ENCODE measurements at places on chromosomes 11 and 22.
A peak's percentile ranks its signal among the peaks of the same experiment; 100 is the strongest.

- DNase-seq, result no peak
Observed at GRCh38 chr11:68661697-68662603, 22.4 kb upstream of the GAL start.

DNA sequence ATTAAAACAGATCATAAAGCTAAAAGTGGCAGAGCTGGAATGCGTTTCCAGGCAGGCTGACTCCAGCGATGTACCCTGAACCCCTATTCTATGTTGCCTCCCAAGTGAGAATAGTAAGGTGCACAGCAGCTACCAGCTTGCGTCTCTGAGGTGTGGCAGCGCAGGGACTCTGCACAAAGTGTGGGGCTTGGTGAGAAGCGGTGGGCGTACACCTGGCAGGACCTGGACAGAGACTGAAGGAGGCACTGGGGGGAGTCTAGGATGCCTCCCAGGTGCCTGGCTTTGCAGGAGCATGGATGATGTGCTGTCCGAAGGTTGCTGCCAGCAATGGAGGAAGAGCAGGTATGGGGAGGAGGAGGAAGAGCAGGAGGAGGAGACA lies 42.9 kb downstream of the AMPD3 start:
- DNase-seq, result no peak

DNA sequence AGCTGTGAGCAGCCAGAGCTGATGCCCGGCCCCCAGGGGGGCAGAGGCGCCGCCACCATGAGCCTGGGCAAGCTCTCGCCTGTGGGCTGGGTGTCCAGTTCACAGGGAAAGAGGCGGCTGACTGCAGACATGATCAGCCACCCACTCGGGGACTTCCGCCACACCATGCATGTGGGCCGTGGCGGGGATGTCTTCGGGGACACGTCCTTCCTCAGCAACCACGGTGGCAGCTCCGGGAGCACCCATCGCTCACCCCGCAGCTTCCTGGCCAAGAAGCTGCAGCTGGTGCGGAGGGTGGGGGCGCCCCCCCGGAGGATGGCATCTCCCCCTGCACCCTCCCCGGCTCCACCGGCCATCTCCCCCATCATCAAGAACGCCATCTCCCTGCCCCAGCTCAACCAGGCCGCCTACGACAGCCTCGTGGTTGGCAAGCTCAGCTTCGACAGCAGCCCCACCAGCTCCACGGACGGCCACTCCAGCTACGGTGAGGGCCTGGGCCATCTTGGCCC lies 6.1 kb downstream of the CDC42EP1 start:
- DNase-seq, result peak; percentile 21

DNA sequence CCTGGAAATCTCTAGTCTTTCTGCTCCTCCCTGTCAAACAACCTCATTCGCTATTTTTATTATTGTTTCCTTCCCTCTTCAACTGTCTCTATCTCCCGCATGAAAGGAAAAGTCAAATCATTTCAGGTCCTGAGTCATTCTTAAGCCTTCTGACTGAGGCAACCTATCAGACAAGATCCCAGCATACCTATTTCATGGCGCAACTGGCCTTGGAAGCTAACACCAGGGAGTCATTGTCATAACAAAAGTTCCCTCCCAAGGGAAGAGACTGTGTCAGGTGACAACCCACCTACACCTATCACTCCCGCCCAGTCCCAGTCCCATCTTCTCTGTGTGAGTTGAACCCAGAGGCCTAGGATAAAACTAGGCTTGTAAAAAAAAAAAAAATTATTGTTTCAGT lies 10.2 kb upstream of the ARHGAP42 start:
- DNase-seq, result no peak

DNA sequence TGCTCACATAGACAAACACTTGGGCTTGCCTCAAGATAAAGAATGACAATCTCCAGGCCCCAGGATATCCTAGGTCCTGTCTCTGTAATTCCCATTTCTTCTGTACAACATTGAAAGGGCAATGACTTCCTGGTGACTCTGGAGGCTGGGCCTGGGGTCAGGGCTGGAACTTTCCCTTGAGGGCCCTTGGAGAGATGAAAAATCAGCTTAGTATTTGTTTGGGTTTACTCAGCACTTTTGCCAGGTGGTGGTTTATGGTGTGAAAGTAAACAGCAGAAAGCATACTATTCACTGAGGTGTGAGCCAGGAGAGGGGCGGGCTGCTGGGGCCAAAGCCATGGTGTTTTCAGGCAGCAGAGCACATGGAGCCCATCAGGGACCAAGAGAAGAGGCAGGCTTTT lies 214.7 kb upstream of the NARS2 start:
- no peak for DNase-seq

GRCh38 chr22:20392983-20393704 lies 807 bp upstream of the ZNF74 start:
- no peak for DNase-seq

- DNase-seq, result no peak
Observed at GRCh38 chr11:76267556-76267955, 61.3 kb upstream of the WNT11 start.

- DNase-seq, result no peak
Observed at GRCh38 chr11:92322225-92322624, 97.6 kb downstream of the FAT3 start.

DNA sequence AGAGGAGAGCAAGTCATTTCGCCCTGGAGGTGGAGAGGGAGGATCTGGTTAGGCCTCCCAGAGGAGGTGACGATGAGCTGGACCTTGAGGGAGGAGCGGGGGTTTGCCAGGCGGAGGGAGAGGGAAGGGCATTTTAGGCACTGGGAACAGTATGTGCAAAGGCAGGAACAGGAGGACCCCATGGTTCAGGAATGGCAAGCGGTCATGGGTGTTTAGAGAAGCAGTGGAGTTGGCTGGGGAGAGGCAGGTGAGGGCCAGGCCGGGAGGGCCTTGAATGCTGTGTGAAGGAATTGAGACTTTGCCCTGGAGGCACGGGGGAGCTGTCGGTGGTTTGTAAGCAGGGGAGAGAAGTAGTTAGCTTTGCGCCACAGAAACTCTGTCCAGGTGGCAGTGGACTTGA lies 10.3 kb downstream of the PRDM11 start:
- DNase-seq, result no peak

DNA sequence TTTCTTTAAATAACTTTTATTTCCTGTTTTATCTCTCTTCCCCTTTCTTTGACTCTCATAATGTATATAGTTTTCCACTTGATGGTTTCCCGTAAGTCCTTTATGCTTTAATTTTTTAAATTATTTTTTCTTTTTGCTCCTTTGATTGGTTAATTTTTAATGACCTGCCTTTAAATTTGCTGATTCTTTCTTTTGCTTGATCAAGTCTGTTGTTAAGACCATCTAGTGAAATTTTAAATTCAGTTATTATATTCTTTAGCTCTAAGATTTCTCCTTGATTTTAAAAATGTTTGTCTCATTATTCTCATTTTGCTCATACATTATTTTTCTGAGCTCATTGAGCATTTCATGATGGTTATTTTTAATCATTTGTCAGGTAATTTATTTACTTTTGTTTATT lies 718.6 kb downstream of the METTL15 start:
- DNase-seq, result no peak

DNA sequence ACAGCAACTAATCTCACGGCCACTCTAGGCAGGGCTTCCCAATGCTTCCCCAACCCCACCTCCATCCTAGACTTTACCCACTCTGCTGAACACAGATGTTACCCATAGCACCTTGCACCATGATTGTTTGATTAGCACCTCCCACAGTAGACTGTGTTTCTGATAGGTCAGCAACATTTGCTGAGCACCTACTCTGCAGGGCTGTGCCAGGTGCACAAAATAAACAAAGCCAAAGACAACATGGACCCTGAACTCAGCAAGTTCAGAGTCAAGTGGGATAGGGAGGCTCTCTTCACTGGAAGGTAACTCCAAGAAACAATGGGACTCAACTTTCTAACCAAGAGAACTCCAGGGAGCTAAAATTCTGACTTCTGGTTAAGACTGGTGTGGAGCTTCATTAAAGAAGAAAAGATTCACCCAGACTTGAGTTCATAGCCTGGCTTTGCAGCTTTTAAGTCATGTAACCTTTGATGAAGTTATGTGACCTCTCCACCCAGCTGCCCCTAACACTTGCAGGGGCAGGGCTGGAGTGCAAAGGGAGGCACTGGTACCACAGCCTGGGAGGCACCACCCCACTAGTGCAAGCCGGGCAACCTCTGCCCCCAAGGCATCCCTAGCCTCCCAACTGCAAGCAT lies 6.7 kb upstream of the RTN4RL2 start:
- DNase-seq, result no peak

GRCh38 chr11:12189543-12190235 lies 79.3 kb downstream of the MICAL2 start:
- no peak for DNase-seq

GRCh38 chr11:13334034-13334786 lies 56.6 kb downstream of the BMAL1 start:
- DNase-seq, result no peak

GRCh38 chr11:115081972-115082371 lies 403.6 kb downstream of the NXPE2 start:
- no peak for DNase-seq

DNA sequence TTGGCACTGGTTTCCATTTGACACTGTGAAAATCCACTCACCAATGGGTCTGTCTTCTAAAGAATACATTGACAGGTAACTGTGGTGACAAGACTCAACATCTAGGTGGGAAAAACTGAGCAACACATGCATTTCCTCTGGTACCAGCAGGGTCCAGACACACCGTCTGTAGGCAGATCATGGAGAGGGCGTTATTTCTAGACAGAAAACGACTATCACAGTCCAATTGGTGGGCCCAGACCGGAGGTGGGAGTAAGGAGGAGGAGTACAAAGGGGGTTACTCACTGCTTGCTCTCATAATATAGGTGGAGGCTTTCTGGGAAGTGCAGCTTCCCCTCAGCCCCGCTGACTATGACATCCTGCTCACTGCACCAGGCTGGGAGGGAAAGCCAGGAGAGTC lies 9.9 kb downstream of the OVCH2 start:
- no peak for DNase-seq

DNA sequence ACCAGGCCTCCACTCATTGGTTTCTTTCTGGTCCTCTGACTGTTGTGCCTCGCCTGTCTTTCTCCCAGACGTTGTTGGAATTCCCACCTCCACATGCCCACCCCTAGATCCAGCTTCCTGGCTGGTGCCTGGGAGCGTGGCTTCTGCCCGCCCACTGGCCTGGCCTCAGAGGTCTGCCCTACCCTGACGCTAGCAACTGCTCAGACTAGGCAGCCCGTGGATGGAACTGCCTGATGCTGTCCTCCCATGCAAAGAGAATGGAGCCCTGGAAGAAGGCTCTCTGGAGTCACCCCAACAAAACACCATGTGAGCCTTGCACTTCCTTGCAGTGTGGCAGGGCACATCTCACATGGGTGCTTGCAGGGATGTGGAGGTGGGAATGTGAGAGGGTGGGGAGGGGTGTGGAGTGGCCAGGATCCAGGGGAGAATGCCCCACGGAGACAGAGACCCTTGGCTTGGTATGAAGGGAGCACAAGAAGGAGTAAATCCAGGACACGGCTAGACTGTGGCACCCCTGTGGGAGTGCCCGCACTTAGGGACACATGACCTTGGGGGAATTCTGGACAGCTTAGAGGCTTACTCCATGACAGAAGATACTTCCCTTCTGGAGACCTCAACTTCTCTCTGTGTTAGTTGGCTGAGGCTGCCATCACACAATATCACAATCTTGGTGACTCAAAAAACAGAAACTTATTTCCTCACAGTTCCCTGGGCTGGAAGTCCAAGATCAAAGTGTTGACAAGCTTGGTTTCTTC lies 22.5 kb upstream of the ADA2 start:
- no peak for DNase-seq

DNA sequence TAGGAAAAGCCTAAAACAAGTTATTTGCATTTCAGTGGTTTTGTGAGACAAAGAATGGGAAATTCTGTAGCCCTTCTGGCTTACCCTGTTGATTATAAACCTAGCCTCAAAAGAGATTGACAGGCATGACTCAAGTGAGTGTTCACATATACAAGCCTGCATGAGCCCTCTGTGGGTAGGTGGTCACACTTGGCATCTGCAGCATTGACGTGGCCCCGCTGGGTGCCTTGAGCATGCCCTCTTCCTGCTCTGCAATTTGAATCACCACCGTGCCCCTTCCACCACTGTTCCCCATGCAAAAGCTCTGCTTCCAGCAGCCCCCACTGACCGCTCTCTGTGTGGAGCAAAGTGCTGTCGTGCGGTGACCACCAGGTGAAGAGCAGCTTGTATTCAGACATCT lies 21.0 kb upstream of the ADSL start:
- peak; percentile 21 for DNase-seq

DNA sequence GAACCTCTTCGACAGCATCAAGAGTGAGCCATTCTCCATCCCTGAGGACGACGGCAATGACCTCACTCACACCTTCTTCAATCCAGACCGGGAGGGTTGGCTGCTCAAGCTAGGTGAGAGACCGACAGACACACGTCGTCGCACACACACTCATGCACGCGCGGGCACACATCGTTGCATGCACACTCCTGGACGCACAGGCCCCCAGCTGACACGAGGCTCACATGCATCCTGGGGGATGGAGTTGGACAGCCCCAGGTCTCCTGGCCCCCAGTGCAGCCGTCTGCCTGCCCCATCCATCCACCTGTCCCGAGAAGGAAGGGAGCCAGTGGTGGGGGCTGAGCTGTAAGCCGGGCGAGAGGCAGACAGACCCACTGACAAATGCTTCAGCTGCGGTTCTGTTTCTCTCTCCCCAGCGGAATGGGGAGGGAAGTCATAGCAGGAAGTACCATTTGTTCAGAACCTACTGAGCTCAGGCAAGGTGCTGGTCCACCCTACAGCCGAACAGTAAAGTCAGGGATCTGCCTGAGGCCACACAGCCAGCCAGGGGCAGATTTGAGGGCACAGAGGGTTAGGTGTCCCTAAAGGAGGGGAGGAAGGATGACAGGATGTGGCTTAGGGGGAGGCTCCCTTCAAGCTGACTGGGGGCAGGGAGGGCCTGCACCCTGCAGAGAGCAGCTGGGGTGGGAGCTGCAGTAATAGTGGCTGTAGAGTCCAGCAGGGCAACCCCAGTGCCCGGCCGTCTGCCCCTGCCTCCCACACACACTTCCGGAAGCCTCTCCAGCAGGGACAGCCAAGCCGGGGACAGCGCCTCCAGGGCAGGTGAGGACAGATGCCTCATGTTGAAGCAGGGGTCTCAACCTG lies 27.1 kb downstream of the CYTH4 start:
- DNase-seq, result no peak

DNA sequence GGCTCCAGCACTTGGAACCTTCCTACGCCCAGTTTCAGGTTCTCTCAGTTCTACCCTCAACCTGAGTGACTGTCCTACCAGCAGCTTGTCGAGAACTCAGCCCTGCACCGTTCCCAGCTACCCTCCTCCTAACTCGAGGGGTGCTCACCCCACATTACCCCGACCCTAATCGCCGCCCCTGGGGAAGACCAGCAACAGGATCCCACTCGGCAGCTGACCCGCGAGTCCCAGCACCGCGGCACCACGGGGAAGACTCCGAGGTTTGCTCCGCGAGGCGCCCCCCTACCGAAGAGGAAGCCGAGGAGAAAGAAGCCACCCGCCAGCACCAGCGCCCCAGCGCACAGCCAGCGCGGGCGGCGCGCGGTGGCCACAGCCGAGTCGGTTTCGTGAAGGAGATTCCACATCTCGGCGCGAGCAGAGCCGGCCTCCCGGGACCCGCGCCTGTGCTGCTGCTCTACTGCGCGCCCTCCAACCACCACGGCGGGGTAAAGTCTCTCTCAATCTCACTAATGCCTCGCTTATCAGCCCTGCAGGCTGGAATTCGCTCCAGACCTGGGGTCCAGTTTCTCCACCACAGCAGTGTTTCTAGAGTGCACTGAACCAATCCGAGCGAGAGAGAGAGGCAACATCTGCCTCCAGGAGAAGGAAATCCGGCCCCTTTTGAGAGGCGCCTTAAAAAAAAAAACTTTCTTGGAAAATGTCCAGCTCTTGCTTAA lies at the start of gene FOLH1:
Gene FOLH1 (minus strand): TSS at position 597 of the 716 bp plus-strand sequence. CDS start 193 bp downstream, at position 404.
- no peak for DNase-seq

All from stimulated activated CD8-positive, alpha-beta memory T cell treated with anti-CD3 and anti-CD28 coated beads, Interleukin-2, amount 100 ng/mL, for 1 hour (primary cell).